Naive thymus-derived CD8-positive, alpha-beta T cell (primary cell): ENCODE measurements at places on chromosomes 16 and 17.

DNA sequence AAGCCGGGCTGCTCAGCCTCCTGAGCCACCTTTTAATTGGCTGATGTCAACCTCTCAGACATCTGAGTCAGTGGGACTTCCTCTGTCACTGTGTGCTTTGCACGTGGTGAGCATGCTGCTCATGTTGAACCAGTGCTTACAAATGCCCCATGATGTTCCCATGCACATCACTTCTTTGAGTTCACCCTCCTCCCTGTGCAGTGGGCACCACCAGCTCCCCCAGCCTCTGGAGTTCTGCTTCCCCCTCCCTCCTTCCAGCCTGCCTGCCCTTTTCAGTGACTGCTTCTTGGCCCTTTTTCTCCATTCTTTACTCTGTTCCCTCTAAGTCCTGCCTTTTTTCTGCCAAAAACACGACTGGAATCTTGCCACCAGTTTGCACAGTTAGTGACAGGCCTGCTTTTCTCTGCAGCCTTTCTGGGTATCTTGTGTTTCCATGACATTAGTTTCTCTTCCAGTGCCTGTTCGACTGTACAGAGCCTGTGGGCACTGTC is 41.6 kb downstream of the USP10 start:
- no peak for DNase-seq

DNA sequence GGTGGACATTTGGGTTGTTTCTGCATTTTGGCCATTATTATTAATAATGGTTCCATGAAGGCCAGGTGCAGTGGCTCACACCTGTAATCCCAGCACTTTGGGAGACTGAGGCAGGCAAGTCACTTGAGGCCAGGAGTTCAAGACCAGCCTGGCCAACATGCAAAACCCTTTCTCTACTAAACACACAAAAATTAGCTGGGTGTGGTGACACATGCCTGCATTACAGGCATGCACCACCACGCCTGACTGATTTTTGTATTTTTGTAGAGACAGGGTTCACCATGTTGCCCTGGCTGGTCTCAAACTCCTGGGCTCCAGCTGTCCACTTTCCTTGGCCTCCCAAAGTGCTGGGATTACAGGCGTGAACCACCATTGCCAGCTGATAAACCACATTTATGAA is 58.5 kb downstream of the TNFRSF13B start:
- no peak for DNase-seq

DNA sequence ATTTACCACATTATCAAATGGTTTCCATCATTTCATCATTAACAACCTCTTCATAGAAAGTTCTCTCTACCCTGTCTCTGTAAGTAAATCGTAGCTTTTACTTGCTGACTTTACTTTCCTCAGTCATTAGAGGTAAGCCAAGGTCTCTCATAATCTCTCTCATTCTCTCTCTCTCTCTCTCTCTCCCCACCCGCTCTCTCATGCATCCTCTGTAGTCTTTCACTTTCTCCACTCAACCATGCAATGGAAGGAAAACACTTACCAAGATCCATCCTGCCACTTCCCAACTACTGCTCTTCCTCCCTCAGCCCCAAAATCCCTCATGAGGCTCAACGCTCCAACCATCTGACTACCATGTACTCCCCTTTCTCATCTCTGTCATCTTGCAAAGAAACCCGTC is 6.1 kb downstream of the CEP112 start:
- DNase-seq, result no peak

DNA sequence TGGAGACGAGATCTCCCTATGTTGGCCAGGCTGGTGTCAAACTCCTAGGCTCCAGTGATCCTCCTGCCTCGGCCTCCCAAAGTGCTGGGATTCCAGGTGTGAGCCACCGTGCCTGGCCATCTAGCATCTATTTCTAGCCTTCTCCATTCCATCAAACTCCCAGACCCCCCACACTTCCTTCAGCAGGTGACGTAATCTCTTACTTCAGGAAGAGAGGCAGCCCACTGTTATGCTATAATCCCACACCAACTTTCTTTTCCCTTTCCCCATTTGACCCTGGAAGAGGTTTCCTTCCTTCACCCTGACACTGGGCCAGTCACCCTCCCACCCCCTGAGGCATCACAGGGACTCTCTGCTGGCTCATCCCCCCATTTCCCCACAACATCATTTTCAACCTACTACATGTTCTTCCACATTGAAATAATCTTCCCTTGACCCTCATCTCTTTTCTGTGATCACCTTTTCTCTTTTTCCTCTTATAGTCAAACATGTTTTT is 7.6 kb downstream of the ITGA2B start:
- no peak for DNase-seq

DNA sequence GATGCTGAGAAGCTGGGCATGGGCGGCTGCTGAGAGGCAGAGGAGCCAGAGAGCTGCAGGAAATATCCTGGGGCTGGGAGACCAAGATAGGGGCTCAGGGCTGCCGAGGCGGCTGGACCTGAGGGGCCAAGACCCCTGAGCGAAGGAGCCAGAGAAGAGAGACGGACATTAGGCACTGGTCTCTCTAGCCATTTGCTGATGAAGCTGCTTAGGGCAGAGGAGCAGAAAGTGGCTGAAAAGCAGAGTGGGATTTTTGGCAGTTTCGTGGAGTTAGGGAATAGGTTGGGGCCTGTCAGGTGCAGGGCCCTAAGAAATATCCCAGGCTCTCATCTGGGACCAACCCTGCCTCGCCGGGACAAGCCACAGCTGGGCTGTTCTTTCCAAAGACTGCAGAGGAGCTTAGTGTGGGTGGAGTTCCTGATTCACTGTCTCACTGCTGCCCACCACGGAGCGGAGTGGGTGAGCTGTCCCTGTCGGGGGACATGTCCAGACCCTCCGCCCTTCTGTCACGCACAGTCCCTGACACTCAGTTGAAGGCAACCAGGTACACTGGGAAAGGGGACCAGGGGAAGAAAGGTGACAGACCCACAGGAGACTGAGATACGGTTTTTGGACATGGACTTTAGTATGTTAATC is 11.3 kb upstream of the DNASE1 start:
- no peak for DNase-seq

DNA sequence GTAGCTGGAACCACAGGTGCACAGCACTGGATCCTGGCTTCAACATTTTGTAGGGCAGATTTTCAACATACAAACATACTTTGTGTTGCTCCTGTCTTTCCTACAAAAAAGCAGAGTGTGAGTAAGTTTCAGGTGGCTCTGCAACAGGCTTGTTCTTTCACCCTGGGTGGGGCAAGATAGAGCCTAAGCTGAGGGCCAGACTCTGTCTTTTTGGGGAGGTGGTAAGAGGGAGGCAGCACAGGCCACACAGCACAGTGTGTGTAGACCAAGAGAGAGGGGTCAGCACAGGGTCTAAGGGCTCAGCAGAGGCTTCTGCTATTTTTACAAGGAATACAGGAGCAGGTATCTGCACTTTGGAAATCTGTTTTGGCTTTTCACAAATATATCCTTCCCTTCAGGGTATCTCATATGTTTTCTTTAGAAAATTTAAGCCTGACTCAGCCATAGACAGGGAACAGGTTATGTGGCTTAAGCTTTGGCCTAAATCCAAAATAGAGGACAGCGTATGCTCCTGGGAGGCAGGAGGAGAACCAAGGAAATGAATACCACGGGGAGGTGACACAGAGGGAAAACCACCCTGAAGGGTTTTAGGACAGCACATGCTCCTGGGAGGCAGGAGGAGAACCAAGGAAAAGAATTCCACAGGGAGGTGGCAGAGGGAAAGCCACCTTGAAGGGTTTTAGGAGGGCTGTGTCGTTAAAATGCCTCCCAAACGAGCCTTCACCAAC is 21.6 kb downstream of the EMC8 start:
- DNase-seq, result no peak

GRCh38 chr17:59151006-59151405 is 4.0 kb downstream of the SKA2 start:
- DNase-seq, result no peak

- DNase-seq, result no peak
These were observed 15.9 kb downstream of the FAM83G start for GRCh38 chr17:18988546-18989173.

GRCh38 chr17:71339206-71339605 is 781.6 kb upstream of the SOX9 start:
- DNase-seq, result no peak

- no peak for DNase-seq
These were observed 402.4 kb downstream of the ZFHX3 start for GRCh38 chr16:72645538-72645937.

- no peak for DNase-seq
These were observed 8.5 kb downstream of the NHERF1 start for GRCh38 chr17:74756891-74757290.

DNA sequence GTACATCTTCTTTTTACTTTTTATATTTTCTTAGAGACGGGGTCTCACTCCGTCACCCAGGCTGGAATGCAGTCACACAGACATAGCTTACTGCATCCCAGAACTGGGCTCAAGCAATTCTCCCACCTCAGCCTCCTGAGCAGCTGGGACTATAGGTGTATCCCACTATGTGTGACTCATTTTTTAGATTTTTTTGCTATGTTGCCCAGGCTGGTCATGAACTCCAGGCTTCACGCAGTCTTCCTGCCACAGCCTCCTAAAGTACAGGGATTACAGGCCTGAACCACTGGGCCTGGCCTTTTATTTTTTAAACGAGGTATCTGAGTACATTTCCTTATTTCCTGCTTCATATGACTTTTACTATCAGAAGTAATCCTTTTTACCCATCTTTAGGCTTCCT is 48.0 kb downstream of the GLG1 start:
- no peak for DNase-seq

DNA sequence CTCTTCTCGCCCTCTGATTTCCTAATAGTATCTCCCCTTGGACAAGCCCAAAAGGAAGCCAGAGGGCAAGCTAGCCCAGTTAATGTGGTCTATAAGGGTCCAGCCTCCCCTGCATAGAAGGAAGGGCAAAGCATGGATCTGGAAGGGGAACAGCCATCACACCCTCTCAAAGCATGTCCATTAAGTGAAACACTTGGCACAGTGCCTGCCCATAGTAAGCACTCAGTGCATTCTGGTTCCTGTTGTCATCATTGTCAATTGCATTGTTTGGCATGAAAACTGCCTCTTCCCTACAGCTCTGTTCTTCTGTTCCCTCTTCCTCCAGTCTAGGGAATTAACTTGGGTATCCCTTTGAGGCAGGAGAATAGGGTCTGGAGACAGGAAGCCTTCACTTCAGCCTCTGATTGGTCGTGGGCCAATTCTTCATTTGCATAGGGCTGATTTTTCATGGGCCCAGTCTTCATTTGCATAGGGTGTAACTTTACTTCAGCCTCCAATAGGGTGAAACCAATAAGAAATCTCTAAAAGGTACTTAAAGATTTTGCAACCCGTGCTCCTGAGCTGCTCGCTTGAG is 81.4 kb downstream of the C17orf67 start:
- DNase-seq, result no peak

DNA sequence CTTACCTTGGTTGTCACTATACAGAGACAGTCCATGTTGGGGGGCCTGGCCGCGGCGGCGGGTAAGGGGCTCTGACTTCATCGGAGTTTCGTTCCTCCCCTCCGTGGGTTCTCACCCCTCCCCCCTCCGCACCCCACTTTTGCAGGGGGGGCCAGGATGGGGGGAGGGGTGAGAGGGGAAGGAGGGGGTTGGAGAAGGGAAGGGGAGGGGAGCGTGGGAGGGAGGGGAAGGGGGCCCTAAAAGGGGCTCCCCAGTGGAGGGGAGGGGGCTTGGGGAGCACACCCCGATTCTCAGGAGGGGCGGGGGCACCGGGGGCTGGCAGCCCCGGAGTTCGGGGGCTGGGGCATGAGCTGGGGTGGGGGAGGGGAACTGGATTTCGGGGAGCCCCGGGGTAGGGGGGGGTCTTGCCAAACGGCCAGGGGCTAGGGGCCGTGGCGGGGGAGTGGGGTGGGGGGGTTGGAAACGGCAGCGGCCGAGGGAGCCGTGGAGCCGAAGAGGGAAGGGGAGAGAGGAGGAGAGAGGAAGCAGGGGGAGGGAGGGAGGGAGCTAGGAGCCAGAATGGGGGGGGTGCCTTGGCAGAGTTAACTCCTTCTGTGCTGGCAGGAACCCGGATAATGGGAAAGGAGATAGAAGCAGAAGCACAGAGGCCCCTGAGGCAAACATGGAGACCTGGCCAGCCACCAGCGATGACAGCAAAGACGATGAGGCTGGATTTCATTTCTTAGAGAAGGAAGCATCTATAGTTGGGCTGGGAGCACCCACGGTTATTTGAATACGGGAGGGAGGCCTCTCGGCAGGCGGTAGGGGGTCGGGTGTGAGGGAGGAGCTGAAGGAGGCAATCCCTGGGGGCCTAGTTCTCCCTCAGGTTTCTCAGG is 2.3 kb downstream of the DLG4 start:
- DNase-seq, result no peak

- DNase-seq, result no peak
These were observed 133.6 kb downstream of the HS3ST3B1 start for GRCh38 chr17:14434506-14434905.

GRCh38 chr16:84426804-84427203 is 58.5 kb downstream of the ATP2C2 start:
- no peak for DNase-seq

- no peak for DNase-seq
These were observed 51.8 kb downstream of the RAI1 start for GRCh38 chr17:17732892-17733670.

DNA sequence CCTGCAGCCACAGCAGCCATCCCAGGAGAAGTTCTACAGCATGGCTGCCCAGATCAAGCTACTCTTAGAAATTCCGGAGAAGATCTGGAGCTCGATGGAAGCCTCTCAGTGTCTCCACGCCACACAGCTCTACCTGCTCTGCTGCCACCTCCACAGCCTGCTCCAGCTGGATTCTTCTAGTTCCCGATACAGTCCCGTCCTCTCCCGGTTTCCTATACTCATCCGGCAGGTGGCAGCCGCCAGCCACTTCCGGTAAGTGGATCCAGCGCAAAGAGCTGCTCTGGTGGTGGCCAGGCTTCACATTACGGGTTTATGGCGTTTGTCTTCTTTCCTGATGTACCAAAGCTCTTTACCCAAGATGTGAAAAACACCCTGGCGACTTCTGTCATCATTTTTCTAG is 3.6 kb downstream of the COG1 start:
- no peak for DNase-seq

DNA sequence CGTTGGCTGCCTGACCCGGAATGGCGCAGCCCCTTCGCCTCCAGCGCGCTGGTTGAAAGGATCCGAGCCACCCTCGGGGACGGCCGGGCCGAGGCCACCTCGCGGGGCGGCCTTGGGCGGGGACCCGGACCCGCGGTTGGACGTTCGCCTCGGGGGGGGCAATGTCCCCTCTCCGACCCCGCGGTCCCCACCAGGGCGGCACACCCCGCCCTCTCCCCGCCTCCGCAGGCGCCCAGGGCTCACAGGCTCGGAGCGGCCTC is 1.0 kb upstream of the SOX8 start:
- DNase-seq, result no peak

GRCh38 chr17:39813631-39814030 is 50.5 kb downstream of the IKZF3 start:
- peak; percentile 51 for DNase-seq

DNA sequence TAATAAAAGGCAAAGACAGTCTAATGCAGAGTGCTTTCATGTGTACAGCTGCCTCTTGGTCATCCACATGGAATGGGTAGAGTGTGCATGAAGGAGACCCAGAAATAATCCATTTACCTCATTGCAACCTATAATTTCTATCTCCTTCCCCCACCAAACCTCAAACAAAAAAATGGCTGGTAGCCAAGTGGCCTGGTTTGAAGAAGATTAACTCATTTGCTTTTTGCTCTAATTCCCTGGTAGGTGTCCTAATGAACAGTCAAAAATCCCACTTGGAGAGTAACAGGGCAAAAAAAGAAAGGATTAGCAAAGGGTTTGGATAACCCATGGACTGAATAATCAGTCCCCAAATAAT is 13.0 kb upstream of the LYRM9 start:
- DNase-seq, result no peak
